ENCODE measurements at places on chromosomes 16 and 17.

DNA sequence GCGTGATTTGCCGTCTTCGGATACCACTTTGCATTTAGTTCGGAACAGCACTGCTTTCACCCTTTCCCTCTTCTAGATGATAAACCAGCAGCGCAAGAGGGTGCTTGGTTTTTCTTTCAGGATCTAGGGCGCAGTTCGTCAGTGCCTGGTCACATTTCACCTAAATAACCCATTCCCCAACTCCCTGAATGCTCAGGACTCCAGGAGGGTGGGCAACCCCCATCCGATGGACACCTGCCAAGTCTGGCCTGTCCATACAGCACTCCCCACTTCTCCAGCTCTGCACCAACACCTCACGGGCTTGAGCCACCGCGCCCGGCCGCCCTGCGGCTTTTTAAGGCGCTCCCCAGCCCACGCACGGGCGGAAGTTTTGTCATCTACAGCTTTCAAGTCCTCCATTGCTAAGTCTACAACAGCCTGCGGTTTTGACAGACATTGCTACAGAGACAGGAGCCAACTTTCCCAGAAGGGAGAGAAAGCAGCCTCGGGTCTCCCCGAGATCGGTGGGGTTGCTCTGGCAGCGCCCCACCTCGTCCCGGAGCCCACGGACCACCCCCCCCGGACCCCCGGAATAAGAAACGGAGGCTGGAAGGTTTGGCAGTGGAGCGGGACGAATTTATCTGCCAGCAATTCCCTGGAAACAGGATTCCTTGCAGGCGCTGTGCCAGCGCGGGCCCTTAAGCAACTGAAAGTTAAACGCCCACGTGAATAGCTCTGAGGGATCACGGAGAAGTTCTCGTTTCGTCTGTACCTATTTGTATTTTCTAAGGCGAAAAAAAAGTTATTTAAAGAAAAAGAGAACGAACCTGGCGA is 38.6 kb upstream of the SLFN13 start:
- DNase-seq: no peak

- no peak for DNase-seq
Measured at GRCh38 chr17:57268181-57268580, 11.9 kb downstream of the MSI2 start.

GRCh38 chr16:51365715-51366114 is 214.6 kb upstream of the SALL1 start:
- no peak for DNase-seq

DNA sequence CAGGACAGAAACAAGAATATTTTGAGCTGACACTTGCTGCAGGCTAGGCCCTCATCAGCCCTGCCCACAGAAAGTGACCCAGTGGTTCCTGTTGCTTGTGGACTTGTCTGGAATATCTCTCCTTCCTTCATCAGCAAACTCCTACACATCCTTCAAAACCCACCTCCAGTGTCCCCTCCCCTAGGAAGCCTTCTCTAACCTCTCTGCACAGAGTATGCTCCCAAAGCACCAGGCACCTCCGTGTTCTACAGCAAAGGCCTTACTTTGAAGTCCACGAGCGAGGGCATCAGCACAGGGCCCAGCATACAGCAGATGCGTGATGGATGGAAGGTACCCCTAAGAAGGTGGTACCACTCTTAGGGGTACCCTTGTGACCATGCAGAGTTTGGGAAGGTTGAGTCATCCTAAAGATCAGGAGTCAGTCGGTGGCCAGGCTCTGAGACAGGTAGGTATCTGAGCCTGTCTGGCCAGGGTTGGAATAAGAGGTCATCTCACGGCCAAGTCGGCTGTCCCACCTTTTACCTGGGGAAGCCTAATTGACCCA is 2.0 kb downstream of the CCDC102A start:
- no peak for DNase-seq

GRCh38 chr17:46013502-46014165 is 14.6 kb downstream of the STH start:
- no peak for DNase-seq

Measured in hematopoietic multipotent progenitor cell treated with erythropoietin and hydrocortisone succinate and interleukin-3 and kit ligand, for 15 days (in vitro differentiated cells).